ENCODE measurements at places on chromosomes 7 and 10. TPM values are rescaled to one million over a fixed set of nuclear protein-coding genes. Genes with fewer than 3 reads are reported as not detected.

DNA sequence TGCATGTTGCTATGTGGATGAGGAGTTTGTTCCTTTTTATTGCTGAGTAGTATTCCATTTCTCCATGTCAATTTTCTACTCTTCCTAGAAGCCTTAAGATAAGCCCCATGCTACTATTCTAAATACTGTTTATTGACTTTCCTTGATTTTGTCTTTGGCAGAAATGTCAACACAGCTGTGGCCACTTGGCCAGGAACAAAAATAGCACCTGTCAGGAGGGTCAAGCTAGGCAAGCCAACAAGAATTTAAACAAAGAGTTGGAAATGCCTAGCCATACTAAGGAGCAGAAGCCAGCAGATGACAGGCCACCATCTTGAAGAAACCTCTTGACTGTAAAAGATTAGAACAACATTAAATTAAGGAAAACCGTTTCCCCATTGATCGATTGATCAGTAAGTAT is 34.7 kb downstream of the JAZF1 start:
- no peak for DNase-seq

DNA sequence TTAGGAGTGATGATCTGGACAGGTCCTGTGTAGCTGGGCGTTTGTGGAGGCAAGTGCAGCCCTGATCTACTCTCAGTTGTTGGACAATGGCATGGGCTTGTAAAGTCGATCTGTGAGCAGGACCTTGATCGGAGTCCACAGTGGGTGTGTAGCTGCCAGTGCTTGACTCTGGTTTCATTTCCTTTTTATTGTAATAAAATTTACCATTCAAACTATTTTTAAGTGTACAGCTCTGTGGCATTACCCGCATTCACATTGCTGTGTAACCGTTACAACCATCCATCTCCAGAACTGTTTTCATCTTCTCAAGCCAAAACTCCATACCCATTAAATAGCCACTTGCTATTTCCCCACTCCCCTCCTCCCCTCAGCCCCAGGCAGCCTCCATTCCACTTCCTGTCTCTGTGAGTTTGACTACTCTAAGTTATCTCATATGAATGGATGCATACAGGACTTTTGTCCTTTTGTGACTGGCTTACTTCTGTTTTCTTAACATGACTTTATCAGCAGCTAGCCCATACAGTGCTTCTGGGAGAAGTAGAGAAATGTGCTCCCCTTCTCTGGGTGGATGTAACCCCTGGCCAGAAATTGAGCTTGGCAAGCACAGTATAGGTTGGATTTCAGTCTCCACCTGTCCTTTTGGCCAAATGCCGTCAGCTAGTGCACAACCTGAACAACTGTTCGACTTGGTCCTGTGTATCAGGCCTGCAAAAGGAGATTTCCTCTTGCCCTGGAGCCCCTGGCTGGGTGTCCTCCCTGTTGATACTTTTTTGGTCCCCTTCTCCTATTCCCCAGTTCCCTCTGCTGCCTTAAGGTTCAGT is 180.0 kb downstream of the LRMDA start:
- no peak for DNase-seq

- DNase-seq: no peak
Measured at GRCh38 chr10:97333601-97334369, 744 bp downstream of the FRAT2 start.

DNA sequence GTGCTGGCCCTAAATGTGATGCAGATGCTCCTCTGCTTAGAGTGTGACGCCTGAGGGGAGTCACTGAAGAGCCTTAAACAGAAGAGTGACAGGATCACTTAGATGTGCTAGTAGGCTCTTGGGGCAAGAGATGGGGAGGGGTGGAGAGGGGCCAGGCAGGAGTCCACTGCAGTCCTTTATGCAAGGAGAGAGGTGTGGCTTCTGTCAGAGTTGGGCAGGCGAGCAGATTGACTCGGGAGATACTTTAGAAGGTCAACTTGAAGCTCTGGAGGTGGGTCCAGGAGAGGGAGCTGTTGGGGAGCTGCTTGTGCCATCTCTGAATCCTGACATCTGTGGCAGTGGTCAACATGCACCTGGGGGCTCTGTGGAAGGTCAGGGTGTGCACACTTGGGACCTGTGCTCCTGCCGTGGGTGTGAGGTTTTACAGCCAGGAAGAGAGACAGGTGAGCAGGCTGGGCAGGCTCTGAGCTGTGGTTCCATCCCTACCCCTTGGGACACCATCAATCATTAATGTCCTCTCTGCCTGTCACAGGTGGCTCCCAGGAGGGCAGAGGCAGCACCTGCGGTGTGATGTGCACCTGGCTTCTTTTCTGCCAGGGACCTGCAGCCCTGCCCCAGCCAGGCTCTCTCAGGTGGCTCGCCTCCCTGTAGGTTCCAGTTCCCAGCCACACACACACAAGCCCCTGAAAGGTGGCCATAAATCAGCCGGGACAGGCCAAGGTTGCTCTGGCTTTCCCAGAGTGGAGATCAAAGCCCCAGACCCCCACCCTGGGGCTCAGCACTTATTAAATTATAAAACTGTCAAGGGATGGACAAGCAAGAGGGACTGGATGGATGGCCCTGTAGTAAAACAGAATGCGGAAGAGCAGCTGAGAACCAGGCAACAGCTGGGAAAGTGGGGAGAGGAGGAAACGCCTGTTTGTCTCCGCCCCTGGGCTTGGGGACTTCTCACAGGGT is 14.0 kb downstream of the NEURL1 start:
- DNase-seq: no peak

DNA sequence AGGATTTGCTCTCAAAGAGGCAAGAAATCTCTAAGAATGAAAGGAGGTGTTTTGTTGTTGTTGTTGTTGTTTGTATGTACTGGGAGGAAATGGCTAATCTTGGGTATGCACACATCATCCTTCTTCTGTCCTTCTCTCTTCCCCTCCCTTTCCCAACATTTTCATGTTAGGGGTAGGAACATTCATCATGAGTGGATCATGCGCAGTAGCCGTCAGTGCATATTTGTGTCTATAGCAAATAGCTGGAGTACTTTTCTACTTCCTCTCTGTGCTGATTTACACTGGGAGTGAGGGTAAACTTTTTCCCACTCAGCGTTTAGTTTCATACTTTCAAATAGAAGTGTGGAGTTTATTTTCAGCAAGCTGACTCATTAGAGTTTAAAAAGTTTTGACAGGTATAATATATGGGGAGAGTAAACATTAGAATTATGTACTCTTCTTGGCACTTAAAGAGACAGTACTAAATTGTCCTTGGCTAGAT is 80.5 kb upstream of the PRKG1 start:
- DNase-seq: no peak

GRCh38 chr7:93262535-93262934 is 30.4 kb downstream of the VPS50 start:
- DNase-seq: no peak

- no peak for DNase-seq
Measured at GRCh38 chr10:2746638-2747037, 320.7 kb upstream of the PFKP start.

- no peak for DNase-seq
Measured at GRCh38 chr10:131909014-131909808, 8.4 kb downstream of the PPP2R2D start.

DNA sequence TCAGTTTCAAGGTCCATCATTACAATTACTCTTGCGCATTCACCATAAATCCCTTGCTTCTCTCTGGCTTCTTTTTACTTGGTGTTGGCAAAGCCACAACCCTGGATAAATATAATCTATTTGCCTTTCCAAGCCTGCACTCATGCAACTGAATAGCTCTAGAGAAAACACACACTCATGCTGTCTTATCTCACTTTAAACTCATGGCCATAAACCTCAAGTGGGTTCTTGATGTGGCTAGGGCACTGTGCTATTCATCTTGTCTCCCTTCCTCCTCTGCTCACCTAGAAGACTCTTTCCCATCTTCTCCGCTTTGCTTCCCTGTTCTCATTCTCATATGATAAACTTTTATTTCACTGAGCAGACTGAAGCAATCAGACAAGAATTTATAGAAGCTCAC is 165.4 kb upstream of the MTPN start:
- no peak for DNase-seq

- no peak for DNase-seq
Measured at GRCh38 chr10:8305876-8306652, 251.6 kb downstream of the GATA3 start.

GRCh38 chr10:22816298-22816653 is 101.9 kb upstream of the PIP4K2A start:
- DNase-seq: no peak

- DNase-seq: no peak
Measured at GRCh38 chr10:99788598-99789256, 6.3 kb downstream of the ABCC2 start.

- no peak for DNase-seq
Measured at GRCh38 chr10:102310361-102311024, 65.2 kb downstream of the GBF1 start.

- DNase-seq: no peak
Measured at GRCh38 chr10:101934686-101935305, 91.2 kb upstream of the KCNIP2 start.

GRCh38 chr10:75803816-75804552 is 372.6 kb downstream of the LRMDA start:
- no peak for DNase-seq

DNA sequence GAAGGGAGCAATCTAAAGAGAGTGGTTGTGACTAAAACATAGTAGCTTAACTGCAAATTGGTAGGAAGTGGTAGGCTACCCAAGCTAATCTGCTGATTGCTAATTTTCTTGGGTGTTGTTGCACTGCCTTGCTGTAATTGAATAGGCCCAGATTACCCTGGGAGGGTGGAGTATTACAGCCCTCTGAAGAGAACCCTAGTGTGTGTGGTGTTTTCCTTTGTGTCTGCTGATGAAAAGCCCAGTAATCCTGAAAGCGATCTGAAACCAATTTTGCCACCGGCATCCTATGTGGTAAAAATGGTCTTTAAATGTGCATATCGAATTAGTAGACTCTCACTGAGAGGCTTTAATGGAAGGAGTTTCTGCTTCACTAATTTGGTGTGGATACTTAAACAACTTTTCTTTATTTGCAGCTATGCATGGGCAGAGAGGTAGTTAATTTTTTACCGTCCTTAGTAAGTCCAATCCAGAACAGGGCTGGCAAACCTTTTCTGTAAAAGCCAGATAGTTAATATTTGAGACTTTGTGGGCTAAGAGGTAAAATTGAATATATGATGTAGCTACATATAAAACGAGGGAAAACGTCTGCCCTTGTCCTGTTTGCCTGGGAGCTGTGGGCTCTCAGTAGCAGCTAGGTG is 92.5 kb downstream of the CSTF2T start:
- DNase-seq: no peak

GRCh38 chr10:10914144-10914543 is 103.5 kb upstream of the CELF2 start:
- no peak for DNase-seq

- no peak for DNase-seq
Measured at GRCh38 chr7:108038986-108039385, 36.0 kb upstream of the LAMB1 start.

DNA sequence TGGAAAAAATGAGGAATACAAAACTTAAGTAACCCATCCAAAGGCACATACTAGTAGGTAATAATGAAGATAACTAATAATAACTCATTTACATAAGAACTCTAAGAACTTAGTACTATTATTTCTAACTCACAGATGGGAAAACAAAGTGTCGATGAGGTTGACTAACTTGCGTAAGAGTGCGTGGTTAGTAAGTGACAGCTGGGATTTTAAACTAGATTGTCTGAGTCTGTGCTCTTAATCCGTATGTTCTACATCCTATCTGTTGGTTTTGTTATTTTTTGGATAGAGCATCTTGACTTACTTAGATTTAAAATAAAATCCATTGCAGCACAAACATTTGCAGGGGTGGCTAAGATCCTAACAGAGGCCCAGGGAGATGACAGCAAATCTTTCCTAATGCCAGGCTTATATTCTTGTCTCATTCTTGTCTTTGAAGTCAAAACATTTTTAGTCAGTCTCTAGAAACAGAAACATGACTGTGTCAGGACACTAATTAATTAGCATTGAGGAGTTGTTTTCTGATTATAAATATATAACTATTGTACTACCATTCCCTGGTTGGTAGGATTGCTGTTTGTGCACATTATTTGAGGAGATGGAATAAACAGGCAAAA is 11.7 kb downstream of the RPA3 start:
- no peak for DNase-seq

DNA sequence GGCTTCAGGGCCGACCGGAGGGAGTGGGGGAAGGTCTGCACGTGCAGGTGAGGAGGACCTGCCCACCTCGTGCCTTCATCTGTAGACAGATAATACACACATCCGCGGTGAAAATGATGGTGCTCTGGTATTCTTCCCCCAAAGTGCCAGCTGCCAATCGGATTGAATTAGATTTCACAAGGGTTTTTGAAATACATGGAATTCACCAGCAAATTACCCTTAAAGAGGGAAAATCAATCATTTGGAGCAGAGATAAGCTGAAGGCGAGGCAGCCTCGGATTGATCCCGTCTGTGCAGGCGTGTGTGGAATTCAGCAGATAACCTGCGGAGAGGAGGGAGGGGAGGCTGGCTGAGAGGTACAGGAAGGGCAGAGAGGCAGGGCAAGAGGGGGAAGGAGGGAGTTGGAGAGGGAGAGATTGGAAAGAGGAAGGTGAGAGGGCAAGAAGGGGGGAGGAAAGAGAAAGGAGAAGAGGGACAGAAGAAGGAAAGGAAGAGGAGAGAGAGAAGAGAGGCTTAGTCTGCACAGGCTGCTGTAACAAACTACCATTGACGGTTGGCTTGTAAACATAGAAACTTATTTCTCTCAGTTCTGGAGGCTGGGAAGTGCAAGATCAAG is 84.2 kb downstream of the C10orf105 start:
- no peak for DNase-seq

- no peak for DNase-seq
Measured at GRCh38 chr7:69232445-69233376, 365.6 kb upstream of the AUTS2 start.

DNA sequence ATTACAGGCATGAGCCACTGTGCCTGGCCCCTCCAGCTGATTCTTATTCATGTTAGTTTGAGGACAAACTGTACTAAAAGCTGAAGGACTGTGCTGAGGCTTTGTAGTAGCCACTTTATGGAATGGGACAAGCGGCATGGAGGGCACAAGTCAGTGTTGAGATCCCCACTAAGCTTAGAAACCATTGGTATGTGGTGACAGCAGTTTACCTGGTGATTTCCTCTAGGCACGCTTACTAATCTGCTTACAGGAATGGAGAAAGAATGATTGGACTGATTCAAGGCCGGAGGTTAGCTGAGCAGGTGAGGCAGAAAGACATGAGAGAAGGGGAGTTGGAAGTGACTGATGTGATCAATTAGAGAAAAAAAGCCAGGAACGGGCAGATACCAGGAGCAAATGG is 3.7 kb downstream of the ZNF398 start:
- no peak for DNase-seq

- DNase-seq: no peak
Measured at GRCh38 chr7:155229548-155230168, 68.0 kb upstream of the INSIG1 start.

GRCh38 chr7:28903730-28904577 is 54.2 kb downstream of the TRIL start:
- no peak for DNase-seq

HPS1 gene
- 80.6 TPM for total RNA-seq

TMEM248 gene
- 92.2 TPM for total RNA-seq

EVX1 gene
- total RNA-seq: not detected

EXOSC1 gene
- 50.6 TPM for total RNA-seq

SERPINE1 gene
- not detected for total RNA-seq

LRRD1 gene
- total RNA-seq: 0.18 TPM

IRF5 gene
- total RNA-seq: 2.3 TPM

APBB1IP gene
- total RNA-seq: 91.6 TPM

PGAM2 gene
- 3.9 TPM for total RNA-seq

WNT16 gene
- 0.21 TPM for total RNA-seq

All from naive thymus-derived CD8-positive, alpha-beta T cell (primary cell).